Retina (tissue), 1 donor: ENCODE measurements at places on chromosomes 1 and 21.

GRCh38 chr1:173052681-173053196 is 2.0 kb upstream of the TNFSF18 start:
- no peak for DNase-seq

GRCh38 chr1:211579440-211580302 is 710 bp upstream of the SLC30A1 start:
- peak; percentile 63 for DNase-seq

GRCh38 chr1:173356191-173356762 is 120.9 kb upstream of the PRDX6 start:
- DNase-seq, result no peak

DNA sequence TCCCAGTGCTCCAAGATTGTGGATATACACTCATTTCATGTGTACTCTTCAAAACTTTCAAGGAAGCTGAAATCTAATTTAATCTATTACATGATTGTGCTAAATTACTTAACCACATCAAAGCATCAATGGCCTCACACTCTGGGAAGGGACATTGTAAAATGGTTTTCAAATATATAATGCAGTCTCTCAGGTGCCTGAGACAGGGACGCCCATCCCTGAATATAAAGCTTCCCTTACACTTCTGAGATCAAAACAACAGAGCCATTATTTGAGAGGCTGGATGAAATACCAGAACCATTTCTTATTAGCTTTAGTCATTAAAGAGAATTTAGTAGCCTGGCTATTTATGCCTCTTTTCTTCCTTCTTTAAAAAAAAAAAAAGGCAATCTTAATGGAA is 259.2 kb upstream of the NFIA start:
- DNase-seq, result no peak

GRCh38 chr1:238772322-238772721 is 614.0 kb upstream of the CHRM3 start:
- DNase-seq, result no peak

DNA sequence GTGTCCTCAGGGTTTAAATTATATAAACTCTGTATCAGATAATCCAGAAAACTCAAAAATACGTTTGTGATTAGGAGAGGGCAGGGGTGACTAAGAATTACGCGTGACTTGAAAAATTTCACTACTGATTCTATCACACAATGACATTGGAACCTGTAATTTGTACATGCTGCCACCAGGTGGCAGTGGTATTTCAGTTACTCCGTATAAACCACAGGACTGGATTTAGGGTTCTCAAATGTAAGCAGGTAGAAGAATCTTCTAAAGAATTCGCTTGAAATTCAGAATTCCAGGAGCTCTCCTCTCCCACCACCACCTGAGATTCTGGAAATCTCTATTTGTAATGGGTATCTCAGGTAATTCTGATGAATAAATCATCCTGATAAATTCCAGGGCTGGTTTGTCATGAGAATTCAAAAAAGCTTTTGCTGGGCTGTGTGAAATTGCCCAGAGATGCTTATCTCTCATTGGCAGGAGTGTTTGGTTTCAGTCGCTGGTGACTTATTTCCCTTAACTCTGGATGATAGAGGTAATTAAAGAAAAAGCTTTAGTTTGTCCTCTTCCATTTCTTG is 1.7 kb upstream of the KRTAP7-1 start:
- DNase-seq, result no peak

DNA sequence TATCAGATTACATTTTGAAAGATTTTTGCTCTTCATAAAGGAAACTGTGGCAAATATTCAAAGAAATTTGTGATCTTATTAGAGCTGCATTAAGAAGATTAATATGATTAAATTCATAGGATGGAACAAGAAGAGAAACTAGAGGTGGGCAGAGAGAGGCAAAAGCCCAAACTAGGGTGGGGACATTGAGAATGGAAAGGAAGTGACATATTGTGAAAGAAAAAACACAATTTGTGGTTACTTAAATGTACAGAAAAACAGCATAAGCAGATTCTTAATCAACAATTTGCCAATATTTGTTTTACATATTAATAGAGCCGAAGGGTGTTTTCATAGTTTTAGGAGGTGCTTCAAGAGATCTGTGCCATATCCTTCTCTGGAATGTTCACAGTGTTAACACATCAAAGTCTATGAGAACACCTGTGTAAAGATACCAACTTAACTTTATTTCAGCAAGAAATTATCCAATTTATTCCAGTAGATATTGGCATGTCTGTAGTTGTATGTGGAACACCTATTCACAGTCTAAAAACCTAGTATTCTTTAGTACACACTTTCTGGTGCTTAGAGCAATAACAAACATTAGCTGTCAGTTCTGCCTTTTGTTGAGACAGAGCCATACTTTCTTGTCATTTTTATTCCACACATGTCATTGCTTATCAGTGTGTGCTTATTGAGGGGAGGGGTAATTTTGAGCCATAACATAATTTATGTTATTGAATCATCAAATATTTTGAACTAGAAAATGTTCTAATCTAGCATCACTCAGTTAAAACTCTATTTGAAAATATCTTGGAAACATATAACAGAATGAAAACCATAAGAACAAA is 401.5 kb downstream of the PTPRC start:
- DNase-seq, result no peak

DNA sequence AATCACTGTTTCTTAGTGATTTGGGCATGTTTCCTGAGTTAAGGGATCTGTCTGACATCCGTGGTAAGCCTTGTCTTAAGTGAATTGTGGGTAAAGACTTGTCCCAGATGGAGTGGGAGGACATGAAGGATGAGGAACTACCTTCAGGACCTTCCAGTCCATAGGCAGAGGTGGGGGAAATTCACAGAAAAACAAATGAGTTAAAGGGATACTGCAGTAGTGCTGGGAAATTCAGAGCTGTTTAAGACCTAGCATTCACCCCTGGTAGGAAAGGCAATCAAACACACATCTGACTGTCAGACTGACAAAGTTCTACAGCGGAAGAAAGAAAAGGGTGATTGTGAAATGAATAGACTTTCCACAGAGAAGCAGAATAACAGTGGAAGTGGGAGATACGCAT is 3.0 kb downstream of the GNAT2 start:
- DNase-seq, result no peak

- no peak for DNase-seq
These were observed 622.5 kb downstream of the PLA2G4A start for GRCh38 chr1:187451238-187451637.

GRCh38 chr1:100607628-100608240 is 69.8 kb downstream of the GPR88 start:
- no peak for DNase-seq

- DNase-seq, result no peak
These were observed 134.6 kb upstream of the ADAMTS5 start for GRCh38 chr21:27101523-27101922.

DNA sequence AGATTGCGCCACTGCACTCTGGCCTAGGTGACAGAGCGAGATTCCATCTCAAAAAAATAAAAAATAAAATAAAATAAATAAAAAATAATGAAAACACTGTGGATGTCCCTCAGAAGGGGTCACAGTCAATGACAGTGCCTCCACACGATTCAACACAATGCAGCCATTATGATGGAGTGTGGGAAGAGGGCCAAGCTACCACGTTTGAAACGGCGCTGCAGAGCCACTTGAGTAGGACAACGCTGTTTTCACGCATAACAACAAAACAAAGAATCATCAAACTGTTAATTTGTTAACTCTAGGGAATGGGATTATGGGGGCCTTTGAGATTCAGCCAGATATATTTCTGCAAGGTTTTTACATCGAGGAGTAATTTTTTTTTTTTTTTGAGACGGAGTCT is 36.5 kb downstream of the NKAIN1 start:
- DNase-seq, result no peak

DNA sequence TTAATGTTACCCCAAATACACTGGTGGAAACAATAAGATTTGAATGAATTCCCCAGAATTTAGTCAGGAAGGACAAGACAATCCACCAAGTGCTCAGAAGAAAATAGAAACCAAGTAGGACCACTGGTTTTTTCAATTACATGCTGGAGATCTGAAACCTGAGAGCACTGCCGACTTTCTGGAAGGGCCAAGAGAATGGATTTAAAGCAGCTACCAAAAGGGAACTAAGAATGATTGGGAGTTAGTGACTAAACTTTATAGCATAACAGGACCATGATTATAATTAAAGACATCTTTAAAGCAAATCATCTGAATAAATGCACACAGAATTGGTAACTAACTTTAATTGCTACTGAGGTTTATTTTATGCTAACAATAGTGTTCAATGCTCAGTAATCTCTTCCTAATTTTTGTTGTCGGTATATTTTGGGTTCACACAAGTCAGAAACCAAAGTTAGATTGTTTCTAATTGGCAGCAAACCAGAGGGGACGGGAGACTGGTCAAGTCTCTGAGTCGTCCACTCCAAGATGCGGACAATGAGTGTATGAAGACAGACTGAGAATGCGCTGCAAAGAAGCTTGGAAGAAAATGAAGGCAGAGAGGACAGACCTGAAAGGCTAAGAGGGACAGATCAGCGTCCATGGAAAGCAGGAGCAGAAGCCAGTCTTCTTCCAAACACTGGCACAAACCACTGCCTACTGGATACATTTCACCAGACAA is 2.3 kb upstream of the RGS13 start:
- no peak for DNase-seq

DNA sequence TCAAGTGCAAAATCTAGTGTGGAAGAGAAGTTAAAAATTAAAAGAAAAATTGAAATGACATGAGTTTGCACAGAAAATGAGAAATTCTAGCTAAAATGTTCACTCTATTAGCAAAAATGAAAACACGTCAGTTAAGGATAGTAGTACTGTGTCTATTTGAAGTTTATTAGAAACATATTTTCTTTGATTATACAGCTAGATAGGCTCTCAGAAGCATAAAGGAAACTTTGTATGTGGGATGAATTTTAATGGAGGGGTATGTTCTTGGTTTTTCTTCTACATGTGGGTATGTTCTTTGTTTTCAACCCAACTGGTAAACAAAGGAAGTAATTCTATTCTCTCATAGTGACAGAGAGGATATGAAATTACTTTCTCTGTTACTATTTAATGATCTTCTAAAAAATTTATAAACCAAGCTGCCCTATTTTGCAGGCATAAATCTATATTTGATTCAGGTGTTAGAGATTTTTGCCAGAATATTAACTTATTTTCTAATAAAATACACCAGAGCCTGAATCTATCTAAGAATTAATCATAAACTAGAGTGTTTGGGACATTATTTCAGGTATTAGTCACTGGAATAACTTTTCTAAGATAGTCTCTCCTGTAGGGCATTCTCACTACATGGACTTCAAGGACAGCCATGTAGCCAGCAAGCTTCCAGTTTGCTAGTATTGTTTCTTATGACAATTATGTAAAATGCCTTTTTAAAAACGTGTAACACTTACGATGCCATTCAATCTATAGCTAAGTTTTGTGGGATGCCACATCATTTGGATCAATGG is 15.8 kb downstream of the GPSM2 start:
- DNase-seq, result no peak

GRCh38 chr1:112460615-112461014 is 48.1 kb upstream of the WNT2B start:
- no peak for DNase-seq

- no peak for DNase-seq
These were observed 203.9 kb upstream of the PROX1 start for GRCh38 chr1:213783893-213784292.

DNA sequence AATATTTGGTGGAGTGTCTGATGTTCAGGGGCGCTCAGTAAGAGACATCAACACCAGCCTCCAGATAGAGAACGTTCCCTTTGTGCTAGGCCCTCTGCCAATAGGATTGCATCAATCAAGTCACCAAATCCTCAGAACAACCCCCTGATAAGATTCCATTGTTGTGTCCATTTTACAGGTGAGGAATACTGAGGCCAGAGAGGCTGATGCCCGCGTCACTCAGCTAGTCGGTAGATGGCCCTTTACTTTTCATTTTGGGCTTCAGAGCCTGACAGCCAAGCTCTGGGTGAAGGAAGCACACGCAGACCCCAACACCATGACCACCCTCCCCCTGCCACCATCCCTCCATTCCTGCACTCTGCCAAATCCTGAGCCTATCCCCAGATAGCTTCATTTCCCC is 406.2 kb downstream of the PTPRU start:
- DNase-seq, result no peak

- DNase-seq, result no peak
These were observed 374.5 kb downstream of the RPS6KC1 start for GRCh38 chr1:213425376-213426030.

DNA sequence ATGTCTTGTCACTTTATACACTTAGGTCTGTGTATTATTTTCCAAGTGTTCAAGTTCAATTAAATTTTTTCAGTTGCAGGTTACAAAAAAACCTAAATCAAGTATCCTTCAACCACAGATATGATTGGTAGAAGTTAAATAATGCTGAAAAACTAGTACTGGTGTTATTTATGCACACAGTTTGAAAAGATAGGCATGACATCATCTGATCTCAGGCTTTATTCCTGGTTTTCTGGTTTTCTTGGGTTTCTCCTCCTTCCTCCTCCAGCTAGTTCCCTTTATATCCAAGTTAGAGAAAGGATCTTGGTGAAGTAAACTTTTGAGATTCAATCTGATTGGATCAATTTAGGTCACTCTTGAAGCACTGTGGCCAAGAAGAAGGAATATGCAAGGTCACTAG is 1201.1 kb upstream of the B3GALT2 start:
- DNase-seq, result no peak

- peak; percentile 10 for DNase-seq
These were observed 30.9 kb upstream of the TAL1 start for GRCh38 chr1:47262787-47263413.

DNA sequence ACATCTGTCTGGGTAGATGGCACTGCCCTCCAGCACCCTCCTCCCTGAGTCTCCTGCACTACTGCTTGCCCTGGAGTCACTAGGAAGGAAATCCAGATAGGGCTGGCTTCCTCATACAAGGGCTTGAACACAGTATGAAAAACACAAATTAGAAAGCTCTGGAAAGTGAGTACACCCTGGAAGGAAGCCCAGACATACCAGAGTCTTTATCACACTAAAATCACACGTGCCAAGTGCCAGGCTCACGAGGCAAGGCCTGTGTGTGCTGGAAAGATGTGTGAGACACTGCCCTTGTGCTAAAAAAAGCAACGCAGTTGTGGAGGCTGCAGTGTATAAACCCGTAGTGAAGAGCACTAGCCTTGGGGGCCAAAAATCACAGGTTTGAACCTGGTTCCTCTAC is 28.3 kb upstream of the S100A7 start:
- no peak for DNase-seq

- no peak for DNase-seq
These were observed 58.0 kb downstream of the STUM start for GRCh38 chr1:226606311-226607267.

DNA sequence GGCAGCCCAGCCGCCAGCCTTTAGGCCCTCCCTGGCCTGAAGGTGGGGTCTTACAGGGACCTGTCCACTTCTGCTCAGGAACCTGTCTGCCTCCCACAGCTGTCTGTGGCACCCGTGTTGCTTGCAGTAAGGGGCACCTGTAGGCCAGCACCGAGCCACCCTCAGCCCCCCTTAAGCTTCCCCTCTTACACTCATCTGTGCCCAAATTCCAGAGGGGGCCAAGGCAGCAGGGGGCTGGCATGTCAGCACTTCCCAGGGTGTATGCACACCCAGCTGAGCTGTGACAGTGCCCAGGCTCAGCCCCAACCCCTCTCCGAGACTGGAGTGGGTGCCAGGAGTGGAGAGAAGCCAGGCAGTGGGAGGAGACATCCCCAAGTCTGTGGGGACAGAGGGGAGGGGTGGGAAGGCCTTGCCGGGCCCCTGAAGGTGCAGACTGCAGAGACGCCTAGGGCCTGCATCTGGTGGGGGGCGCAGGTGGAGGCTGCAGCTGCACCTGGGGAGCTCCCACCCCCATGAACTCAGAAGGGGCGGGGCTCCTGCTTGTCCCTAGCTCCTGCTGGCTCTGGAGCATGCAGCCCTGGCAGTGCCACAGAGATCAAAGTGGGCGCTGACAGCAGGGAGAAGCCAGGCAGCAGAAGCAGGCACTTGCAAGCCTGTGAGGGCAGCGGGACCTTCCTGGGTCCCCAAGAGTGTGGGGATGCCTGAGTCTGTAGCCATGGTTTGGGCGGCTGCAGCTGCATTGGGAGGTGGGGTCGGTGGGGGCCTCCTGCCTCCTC is 5.4 kb upstream of the SLC2A7 start:
- DNase-seq, result no peak
